ENCODE measurements at places on chromosomes 12 and 14.

DNA sequence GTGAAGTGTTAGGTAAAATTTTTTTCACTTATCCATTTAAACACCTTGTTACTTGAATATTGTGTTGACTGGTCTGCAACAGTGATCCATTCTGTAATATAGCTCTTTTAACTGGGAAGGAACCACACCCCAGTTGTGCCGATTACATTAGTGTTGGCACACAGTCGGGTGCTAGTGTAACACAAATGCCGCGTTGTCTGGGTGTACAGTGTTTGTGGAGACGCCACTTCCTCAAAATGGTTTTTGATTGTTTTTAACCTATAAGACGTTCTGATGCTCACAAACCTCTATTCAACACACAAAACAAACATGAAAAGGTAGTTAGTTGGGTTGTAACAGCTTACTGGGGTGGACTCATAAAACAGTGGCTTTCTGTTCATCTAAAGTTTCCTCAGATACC, 48.0 kb upstream of the TRAF3 start:
- no peak for DNase-seq

GRCh38 chr12:49359671-49360070, 7.6 kb upstream of the SPATS2 start:
- DNase-seq, result no peak

DNA sequence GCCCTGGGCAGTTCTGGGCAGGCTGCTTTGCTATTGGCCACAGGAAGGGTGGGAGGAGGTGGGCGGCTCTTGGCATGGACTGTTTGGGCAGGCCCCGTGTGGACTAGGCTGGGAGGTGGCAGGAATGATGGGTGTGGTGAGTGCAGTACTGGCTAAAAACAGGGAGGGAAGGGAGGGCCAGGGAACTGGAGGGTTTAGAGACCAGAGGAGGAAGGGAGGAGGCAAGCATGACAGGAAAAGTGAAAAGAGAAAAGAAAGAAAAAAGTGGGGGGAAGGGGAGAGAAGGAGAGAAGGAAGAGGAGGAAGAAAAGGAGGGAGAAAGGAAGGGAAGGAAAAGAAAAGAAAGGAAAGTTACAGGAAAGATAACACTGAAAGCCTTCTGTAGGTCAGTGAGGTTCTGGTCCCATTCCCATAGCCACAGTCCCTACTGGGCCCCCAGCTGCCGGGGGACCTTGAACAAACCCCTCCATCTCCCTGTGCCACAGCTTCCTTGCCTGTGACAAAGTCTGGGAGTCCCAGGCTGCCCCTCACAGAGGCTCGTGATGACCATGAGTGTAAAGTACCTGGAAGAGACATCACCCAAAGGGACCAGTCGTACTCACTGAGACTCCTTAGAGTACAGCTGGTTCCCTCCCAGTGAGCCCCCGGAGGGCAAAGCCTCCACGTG, 1.1 kb upstream of the C14orf132 start:
- no peak for DNase-seq

DNA sequence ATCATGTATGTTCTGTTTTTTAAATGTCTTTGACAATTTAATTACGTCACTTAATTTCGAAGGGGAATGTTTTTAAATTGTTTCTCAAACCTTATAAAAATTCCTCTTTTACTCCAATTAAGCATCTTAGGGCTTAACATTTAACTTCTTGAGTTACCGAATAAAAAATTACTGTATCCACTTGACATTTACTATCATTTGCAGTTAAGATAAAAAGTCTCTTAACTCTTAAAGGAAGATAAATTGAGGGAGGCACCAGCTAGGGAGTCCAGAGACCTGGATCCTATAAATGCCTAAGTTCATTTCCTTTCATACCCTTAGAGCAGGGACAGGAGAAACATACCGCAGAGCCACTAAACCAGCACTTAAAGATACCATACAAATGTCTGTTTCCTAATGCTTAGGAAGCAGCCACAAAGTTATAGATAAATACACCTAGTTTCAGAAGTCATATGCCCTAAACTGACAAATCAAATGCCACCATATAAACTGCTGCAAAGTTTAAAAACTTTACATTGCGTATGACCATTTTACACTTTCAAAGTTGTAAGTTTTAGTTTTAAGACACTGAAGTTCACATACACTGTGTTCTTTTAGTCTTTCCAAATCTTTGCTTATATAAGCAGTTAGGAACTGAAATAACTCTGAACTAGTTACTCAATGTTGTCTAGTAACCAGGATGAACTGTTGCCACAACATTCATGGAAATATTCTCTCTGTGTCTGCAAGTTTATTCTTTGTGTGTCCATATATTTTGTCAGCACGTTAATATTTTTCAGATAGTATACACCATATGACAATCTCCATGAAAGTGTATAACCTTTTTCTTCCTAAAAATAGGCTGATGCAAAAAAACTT, 71.2 kb downstream of the GALNT4 start:
- no peak for DNase-seq

DNA sequence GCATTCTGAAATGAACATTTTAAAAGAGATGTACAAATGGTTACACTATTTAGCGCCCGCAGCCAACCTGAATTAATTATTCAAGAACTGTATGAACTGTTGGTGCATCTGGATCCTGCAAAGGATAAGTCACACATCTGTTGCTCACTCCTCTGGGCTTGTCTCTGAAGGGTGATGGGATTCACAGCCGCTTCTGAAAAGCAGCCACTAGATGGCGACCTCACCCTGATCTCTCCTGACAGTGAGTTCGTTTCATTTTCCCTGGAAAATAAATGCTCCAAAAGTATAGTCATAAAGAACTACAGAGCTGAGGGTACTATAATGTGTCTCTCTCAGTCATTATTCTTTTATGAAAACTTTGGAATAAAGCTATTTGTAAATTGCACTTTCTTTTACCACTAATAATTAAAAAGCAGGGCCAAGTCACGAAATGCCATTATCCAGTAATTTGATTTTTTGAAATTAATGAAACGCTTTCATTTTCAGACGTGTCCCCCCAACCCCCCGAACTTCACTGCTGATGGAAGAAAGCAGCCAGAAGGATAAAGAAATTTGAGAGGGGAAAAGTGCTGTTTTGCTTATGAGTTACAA, 789.6 kb downstream of the NRXN3 start:
- DNase-seq, result peak; percentile 43
